ENCODE measurements at places on chromosomes 1 and 21.

DNA sequence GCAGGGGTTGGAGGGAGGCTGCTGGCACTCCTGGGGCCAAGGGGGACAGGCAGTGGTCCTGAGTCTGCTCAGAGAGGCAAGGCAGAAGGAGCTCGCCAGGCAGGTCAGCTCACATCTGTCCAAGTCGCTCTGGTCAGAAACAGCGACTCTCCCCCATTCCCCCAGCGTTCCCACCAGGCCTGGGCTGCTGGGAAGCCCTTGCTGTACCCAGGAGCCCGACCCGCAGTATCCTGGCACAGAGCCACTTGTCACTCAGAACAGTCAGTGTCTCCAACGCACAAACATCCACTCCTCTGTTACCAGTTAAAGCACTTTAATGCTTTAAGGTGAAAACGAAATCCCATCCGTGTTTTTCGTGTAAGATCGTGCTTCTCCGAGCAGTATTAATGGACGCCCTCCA is 16.6 kb upstream of the CCDC27 start:
- DNase-seq = no peak

DNA sequence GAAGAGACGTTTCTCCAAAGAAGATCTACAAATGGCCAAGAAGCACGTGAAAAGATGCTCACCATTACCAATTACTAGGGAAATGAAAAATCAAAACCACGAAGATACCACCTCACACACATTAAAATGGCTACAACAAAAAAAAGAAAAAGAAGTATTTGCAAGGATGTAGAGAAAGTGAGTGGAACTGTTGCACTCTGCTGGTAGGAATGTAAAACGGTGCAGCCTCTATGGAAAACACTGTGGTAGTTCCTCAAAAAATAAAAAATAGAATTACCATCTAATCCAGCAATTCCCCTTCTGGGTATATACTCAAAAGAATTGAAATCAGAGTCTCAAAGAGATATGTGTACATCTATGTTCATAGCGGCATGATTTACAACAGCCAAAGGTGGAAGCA is 115.4 kb upstream of the EDN2 start:
- no peak for DNase-seq

- DNase-seq = no peak
These were observed 9.4 kb downstream of the COL6A1 start for GRCh38 chr21:45990741-45991605.

- DNase-seq = no peak
These were observed 36.2 kb downstream of the UMODL1 start for GRCh38 chr21:42107177-42107880.

DNA sequence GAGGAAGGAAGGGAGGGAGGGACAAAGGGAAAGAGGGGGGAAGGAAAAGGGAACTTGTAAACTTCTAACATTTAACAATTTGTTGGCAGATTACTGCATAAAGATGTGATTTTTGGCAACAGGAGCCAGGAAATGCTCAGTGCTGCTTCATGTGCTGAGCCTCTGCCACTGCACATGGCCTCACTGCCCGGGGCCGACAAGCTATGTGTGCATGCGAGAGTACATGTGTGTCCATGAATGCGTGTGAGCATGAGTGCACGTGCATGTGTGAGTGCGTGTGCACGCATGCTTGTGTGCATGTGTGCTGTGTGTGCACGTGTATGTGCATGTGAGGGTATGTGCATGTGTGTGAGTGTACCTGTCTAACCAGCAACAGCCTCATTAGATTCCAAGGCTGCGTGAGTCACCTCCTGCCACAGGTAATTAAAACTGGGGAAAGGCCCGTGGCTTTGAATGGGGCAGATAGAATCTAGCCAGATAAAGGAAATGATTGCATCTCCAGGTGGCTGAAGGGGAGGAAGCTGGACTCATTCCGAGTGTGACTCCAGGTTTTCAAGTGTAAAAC is 41.4 kb upstream of the TSPEAR start:
- no peak for DNase-seq

DNA sequence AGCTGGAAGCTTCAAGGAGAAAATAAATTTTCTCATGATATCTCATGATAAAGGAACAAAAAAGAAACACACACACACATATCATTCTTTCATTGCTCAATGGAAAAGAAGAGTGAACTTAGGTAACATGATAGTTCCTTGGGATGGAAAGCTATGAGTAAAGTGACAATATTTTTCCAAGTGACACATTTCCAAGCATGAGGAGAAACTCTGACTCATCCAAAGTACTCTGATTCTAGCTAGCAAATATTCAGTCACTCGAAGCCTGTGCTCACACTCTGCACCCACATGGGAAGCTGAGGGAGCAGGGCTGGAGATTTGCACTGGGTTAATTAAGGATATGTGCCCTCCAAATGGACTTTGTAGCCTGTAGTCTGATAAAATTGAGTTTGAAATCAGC is 222.4 kb downstream of the LRRC40 start:
- DNase-seq = no peak

GRCh38 chr1:228511546-228512445 is 24.6 kb downstream of the RNF187 start:
- DNase-seq = no peak

- DNase-seq = no peak
These were observed 227.0 kb downstream of the PBX1 start for GRCh38 chr1:164785841-164786534.

GRCh38 chr1:5920201-5920600 is 72.0 kb downstream of the NPHP4 start:
- DNase-seq = no peak

GRCh38 chr1:10989095-10989494 is 23.4 kb upstream of the TARDBP start:
- DNase-seq = no peak

GRCh38 chr1:66787641-66788040 is 13.4 kb downstream of the INSL5 start:
- DNase-seq = no peak

DNA sequence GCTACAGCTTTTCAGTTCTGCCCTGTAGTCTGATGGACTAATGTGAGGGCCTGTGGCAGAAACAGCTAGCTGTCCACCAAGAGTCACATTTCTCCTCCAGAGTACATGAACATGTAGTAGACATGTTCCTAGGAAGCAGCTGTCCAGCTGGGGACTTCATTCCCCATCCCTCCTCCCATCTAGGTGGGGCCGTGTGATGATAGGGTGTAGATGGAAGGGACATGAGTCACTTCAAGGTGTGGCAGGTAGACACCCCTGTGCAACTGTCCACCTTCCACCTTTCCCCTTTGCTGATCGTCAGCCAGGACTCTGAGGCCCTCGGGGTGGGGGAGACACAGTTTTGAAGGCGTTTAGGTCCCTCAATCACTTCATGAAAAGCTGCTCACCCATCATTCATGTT is 3.6 kb upstream of the RD3 start:
- DNase-seq = no peak

GRCh38 chr1:166874464-166874863 is 1.6 kb downstream of the TADA1 start:
- DNase-seq = no peak

Data from amygdala (tissue), 56 donors.